Activated T-cell treated with anti-CD3 and anti-CD28 coated beads, Interleukin-2, amount 50 U/mL, for 72 hours (primary cell): ENCODE measurements at places on chromosomes 6 and 20. TPM values are rescaled to one million over a fixed set of nuclear protein-coding genes. Genes with fewer than 3 reads are reported as not detected.

- no peak for DNase-seq
Observed at GRCh38 chr6:55714831-55715230, 135.8 kb upstream of the HMGCLL1 start.

HLA-DOB gene
- total RNA-seq = 8.0 TPM

- DNase-seq = no peak
Observed at GRCh38 chr6:37865504-37865903, 46.0 kb downstream of the ZFAND3 start.

- DNase-seq = peak; percentile 50
Observed at GRCh38 chr6:140586426-140587061, 1212.1 kb upstream of the CITED2 start.

DNA sequence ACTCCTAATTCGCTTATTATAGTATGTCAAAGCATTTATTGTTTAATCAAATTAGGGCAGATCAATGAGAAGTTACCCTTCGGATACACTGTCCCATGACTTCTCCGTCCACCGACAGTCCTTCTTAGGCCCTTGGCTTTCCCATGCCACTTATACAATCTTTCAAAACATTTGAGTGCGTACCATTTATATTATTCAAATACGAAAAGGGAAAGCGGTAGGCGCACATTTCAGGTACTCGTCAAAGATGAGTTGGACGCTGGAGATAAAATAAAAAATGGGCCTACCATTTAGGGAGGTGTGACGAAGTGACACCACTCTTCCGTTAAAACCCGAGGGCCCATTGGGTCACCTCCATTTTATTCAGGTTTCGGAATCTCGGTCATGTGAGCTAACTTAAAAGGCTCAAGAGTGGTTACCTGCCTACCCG lies 542 bp upstream of the AFG1L start:
- DNase-seq = no peak

- DNase-seq = no peak
Observed at GRCh38 chr6:121593011-121593641, 157.7 kb downstream of the GJA1 start.

- no peak for DNase-seq
Observed at GRCh38 chr20:62708591-62709536, at the start of gene NTSR1. TSS of gene NTSR1 (plus strand) at chr20:62708836. CDS start at chr20:62709208, 372 bp downstream.

GRCh38 chr20:16321291-16321690 lies 252.0 kb downstream of the KIF16B start:
- DNase-seq = no peak

DACT2 gene
- 1.3 TPM for total RNA-seq

DNA sequence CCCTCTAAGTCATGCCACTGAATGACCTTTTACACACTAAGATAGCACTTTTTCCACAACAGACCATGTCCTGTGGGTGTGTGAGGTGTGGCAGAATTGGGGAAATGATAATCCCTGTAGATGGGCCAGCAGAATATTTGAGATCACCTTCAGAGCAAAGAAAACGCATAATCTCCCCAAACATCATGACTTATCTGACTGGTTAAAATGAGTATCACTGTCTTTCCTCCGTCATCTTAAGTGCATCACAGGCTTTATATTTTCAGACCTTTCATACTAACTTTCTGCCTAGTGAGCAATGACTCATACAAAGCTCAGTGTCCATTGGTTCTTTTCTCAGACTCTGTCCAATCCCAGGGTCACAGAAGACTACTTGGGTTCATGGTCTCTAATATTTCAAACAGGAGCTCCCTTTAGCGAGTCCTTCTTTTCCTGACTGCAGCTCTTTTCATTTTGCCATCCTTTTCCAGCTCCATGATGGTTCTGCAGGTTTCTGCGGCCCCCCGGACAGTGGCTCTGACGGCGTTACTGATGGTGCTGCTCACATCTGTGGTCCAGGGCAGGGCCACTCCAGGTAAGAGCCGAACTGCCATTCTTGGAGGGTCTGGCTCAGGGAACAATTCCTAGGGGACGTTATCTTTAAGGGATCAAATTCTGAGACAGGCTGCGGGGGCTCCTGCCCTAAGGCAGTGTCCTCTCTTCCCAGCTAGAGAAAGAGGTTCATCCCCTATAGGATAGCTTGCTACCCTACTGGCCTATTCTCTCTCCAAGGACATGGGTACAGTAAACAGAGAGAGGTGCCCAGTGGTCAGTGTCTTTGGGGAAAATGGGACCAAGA lies at the start of gene HLA-DPB1:
Gene HLA-DPB1 (plus strand): TSS at position 423 of the 838 bp plus-strand sequence. CDS start 52 bp downstream, at position 475.
- DNase-seq = peak; percentile 17

PROCR gene
- total RNA-seq = 1.1 TPM

DNA sequence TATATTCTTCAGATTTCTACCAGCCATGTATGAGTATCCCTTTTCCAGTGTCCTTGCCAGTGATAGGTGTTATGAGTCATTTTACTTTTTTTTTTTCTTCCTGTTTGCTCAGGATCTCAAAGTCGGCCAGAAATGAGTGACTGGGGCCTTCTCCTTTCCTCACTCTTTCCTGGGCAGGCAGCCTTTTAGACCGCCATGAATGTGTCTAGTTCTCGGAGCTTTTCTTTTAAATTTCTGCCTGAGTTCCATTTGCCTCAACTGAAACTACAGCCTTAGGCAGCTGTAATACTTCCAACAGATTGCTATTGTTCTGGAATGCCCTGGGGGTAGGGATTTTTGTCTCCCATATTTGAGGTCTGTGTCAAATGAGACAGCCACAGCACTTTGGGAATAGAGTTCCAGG lies 83.7 kb downstream of the STXBP5 start:
- DNase-seq = no peak

DNA sequence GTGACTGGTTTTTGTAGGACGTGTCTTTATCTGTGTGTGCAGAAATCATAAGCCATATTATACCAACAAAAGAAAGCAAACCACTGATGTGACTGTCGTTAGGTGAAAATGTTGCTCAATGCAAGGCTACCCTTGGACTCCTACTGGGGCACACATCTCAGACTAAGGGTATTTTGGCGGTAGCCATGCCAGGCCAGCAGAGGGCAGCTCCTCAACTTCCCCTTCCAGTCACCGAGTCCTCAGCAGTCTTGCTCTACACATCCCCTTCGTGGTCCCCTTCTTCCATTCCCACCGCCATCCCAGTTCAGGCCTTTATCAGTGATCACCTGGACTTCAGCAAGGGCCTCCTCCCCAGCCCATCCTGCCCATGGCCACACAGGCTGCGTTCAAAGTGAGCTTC lies 113.7 kb upstream of the GGTLC1 start:
- peak; percentile 41 for DNase-seq

DNA sequence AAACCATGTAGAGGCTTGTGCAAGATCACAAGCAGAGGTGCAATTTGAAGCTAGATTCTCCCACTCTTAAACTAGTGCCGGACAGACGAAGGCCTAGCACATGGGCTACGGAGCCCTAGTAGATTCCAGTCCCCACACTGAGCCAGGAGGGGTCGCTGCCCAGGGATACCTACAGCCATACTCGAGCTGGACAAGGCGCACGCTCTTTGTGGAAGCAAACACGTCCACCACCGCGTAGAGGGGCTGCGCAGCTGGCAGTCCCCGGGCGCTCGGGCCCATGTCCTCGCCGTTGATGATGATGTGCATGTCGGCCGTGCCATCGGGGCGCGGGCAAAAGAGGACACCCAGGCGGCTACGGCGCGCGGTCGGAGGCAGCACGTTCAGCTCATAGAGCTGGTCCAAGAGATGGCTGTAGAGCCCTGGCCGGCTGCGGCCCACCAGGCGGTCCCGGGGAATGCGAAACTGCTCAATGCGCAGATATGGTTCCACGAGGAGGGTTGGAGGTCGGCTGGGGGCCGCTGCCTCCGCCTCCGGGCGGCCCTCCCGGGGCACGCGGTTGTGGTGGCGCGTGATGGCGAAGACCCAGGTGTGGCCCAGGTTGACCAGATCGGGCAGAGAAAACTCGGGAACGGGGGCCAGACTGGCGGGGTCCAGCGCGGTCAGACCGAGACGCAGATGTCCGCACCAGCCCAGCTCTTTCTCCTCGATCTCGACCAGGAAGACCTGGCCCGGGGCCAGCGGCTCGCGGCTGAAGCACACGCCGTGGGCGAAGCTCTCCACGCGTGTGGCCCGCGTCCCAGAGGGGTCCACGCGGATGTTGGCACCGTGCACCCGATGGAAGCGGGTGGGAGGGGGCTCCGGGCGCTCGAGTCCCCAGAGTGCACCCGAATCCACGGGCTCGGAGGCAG lies 677 bp downstream of the NEURL2 start:
- DNase-seq = peak; percentile 66

- DNase-seq = no peak
Observed at GRCh38 chr20:36120241-36120640, 34.3 kb upstream of the EPB41L1 start.

DNA sequence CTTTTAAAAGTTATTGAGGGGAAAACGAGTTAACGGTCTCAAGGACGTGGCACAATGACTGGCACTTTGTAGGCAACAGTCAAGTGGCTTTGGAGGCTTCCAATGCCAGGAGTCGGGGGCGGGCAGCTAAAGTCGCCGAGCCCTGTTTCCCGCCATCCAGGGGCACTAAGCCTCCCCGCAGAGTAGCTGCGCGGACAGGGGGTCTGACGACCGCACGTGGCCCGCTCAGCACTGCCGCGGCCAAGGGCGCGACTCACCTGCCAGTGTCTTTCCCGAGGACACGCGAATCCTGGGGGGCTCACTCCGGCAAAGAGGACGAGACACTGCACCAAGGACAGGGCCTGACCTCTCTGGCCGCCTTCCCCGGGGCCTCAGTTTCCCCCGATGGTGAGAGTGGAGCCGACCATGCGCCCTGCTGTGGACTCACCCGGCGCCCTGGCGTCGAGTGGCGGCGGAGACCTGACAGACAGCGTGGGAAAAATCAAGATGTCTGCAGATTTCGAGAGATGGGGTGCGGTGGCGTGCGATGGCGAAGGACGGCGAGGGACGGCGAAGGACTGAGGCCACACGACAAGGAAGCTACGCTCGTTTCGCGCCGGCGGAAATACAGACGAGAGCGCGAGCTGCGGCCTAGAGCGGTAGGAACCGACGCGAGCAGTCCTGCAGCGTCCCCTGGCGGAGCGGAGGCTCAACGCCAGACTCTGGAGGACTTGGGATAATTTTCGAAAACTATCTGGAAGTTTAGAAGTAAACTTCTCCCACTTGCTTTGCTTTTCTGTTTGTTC lies at the start of gene SNHG17:
Gene SNHG17 (minus strand): TSS at position 559 of the 785 bp plus-strand sequence.
- DNase-seq = peak; percentile 93

DNA sequence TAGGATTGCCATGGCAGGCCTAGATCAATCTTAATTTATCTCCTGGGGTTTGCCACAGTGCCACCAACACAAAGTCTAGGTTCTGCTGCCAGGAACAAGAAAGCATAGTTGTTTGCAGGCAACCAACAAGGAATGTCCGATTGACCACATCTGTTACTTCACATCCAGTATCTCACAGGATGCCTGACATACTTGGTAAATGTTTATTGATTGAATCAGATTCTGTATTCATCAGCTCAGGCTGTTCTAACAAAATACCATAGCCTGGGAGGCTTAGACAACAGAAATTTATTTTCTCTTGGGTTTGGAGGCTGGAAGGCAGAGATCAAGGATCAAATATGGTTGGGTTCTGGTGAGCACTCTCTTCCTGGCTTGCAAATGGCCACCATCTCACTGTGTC lies 26.3 kb upstream of the MC3R start:
- DNase-seq = no peak

KIAA0408 gene
- total RNA-seq = 6.6 TPM

DNA sequence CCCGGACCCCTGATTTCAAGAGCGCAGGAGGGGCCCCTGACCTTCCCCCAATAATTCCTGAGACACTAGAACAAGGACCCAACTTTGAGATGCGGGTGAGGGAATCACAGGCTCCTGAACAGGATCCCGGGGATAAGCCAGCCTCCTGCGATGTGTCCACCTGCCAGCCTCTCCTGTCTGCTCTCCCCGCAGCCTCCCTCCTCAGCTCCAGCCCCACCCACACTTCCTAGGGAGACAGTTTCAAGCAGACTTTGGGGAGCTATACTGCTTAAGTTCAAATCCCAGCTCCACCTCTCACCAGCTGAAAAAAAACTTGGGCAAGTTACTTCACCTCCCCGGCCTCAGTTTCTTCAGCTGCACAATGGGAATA lies 50.8 kb downstream of the GRM4 start:
- DNase-seq = no peak

DNA sequence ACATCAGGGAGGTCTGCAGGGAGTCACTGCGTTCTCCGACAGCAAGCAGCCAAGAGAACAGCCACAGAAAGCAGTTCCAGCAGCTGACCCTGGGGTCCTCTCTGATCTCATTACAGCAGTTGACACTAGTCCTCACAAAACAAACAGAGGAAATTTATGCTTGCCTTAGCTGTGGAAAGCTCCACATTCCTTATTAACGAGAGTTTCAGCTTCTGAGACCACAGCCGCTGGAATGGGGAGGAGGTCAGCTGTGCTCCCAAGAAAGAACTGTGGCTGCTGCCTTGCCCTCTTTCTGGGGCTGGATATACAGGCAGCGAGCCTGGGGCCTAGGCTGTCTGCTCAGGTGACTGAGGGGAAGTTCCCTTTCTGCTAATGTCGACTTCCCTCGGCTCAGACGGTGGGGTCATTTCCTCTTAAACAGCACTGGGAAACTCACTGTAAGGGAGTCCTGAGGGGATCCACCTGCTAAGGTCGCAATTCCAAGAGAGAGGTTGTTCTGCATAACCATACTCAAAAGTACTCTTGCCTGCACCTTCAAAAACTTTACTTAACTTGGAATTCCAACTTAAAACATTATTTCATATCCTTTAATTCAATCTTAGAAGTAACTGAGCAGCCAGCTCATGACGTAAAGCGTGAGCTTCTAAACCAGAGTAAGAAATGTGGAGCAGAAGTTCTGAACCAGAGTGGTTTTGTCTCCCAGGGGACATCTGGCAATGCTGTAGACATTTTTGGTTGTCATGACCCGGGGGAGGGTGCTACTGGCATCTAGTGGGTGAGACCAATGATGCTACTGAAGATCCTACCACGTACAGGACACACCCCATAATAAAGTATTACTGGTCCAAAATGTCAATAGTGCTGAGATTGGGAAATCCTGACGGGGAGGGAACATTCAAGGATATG lies 80.3 kb downstream of the BACH2 start:
- DNase-seq = no peak

DNA sequence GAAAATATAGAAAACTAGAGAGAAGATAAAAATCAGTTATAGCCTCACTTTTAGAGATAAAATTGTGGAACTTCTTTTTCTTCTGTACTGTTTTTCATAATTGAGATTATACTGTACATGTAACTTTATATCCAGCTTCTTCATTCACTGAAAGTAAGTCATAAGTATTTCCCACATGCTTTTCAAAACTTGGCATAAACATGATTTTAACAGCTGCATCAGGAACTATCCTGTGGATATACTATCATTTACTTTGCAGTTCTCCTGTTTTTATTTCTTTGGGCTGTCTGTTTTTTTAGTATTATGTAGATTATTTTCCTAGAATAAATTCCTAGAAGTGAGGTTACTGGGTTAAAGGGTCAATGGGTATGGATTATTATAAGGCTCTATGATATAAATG lies 14.8 kb downstream of the DSTN start:
- no peak for DNase-seq
